PC-9 (cell line): ENCODE measurements at places on chromosomes 6 and 20. TPM values are rescaled to one million over a fixed set of nuclear protein-coding genes. Genes with fewer than 3 reads are reported as not detected.

DNA sequence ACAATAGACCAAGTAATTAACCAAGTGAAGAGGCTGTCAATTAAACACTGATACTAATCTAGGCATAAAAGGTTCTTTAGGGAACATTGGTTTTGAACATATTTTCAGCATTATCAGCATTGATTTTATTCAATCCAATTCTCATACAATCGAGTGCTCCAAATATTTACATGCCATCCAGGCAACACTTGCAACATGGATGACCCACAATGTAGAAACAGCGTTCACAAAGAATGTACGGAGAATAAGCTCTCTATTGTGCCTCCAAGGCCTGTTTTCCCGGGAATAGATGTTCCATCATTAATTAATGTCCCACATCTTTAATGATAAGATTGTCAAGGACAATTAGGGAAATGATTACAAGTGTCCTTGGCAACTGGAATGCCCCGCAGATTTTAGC lies 117.4 kb downstream of the RFX6 start:
- DNase-seq = no peak
- no peak overlapping the region for H3K27ac ChIP-seq
- H3K36me3 ChIP-seq = no peaks in the 10 kb centered on the region
- no peak overlapping the region for H3K4me3 ChIP-seq
- H3K27me3 ChIP-seq = no peaks in the 10 kb centered on the region

Gene PNPLA1
- total RNA-seq = 0.17 TPM in 1 of 2 replicates, not detected in the other

- no peak overlapping the region for H3K4me3 ChIP-seq
- 0 out of 2 replicates have a peak, but pooled peaks cover 4% of the 10 kb centered on the region for H3K4me1 ChIP-seq
- H3K27me3 ChIP-seq = no peaks in the 10 kb centered on the region
- DNase-seq = no peak
- H3K27ac ChIP-seq = no peak overlapping the region
These were observed 26.8 kb downstream of the MCM8 start for GRCh38 chr20:5977223-5977622.

Gene CRISP2
- not detected in 2 replicates for total RNA-seq

DNA sequence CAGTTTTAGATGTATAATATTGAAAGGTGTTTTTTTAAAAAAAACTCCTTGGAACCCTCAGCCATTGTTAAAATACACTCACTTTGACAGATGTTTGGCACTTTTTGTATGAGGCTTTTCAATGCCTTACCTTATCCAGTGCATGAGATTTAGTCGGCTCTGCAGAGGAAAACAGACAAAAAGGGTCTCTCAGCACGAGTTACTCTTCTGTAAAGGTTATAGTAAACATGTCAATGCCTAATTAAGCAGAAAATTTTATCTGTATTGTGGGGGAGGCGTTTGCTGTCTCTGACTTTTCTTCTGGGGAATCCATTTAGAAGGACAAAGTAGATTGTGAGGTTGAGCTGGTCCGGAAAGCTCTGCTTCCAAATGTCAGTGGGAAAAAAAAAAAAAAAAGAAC lies 278.3 kb downstream of the TSHZ2 start:
- peaks cover 87% of the 10 kb centered on the region for H3K27me3 ChIP-seq
- H3K36me3 ChIP-seq = no peaks in the 10 kb centered on the region
- H3K4me1 ChIP-seq = no peaks in the 10 kb centered on the region
- no peak for DNase-seq

DNA sequence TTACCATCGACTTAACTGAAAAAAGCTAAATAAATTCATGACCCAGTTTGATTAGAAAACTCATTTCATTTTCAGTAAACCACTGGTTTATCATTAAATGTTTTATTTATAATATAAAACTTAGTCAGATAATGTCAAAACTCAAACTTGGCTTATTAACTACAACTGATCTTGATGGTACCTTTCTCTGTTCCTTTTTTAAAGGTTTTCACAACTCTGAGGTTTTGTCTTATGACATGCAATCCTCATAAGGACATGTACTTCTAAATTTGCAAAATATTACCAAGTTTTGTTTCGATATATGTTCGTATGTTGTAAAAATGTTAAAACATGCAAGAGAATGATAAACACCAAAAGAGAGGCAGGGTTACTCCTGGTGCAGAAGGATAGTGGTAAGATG lies 82.5 kb upstream of the PDE10A start:
- peaks cover 54% of the 10 kb centered on the region for H3K27me3 ChIP-seq
- H3K4me1 ChIP-seq = no peaks in the 10 kb centered on the region
- no peak for DNase-seq

Gene EYA4
- 9.8 and 10.6 TPM in 2 replicates for total RNA-seq

- no peak overlapping the region for H3K4me3 ChIP-seq
- no peaks in the 10 kb centered on the region for H3K4me1 ChIP-seq
- no peak overlapping the region for H3K27ac ChIP-seq
These were observed 815.5 kb downstream of the BCKDHB start for GRCh38 chr6:80921861-80922460.

- no peak for DNase-seq
- no peak overlapping the region for H3K4me3 ChIP-seq
- no peaks in the 10 kb centered on the region for H3K27me3 ChIP-seq
- no peaks in the 10 kb centered on the region; the same call in 1 of the 2 replicates for H3K4me1 ChIP-seq
- no peak overlapping the region for H3K27ac ChIP-seq
These were observed 61.8 kb upstream of the GNRH2 start for GRCh38 chr20:2981646-2982045.

DNA sequence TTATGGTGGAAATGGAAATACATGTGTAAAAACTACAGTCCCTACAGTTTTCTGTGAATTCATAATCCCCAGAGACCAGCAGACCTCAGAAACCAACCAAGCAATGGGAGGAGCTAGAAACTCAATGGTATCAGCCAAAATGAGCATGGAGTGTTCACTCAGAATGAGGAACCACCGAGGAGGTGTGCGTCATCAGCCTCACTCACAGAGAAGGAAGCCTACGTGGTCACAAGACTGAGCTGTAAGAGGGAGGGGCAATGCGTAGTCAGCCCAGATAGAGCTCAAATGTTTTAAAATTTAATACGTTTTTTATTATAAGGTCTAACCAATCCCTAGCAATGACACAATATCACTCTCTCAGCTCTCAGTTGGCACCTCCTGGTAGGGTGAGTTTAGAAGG lies 17.4 kb downstream of the MYLK4 start:
- no peaks in the 10 kb centered on the region for H3K36me3 ChIP-seq
- no peak overlapping the region for H3K4me3 ChIP-seq
- H3K27ac ChIP-seq = no peak overlapping the region
- no peaks in the 10 kb centered on the region for H3K27me3 ChIP-seq

DNA sequence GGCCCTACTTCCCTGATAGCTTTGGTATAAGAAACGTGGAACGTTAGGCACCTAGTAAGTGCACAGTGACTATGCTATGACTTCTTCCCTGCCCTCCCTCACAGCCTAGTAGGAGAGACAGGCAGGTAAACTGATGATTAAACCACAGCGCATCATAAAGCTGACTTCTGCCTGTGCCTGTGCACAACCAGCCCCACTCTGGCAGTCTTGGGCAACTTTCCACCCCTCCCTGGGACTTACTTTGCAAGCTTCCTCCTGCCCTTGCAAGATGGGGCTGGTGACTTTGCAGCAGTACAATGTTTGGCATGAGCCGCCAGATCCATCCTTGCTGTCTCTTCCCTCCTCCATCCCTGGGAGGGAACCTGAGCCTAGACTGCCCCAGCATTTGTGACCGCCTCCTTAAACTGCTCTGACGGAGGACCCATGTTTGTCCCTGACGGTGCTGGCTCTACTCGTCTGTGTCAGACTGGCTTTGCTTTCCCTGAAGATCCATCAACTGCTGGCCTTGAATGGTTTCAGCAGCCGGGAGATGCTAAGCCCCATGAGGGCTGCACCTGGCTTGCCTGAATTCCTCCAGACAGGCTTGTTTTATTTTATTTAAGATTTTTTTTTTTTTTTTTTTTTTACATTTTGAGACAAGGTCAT lies 36.1 kb downstream of the EFCAB8 start:
- H3K4me1 ChIP-seq = no peaks in the 10 kb centered on the region
- DNase-seq = no peak
- H3K27me3 ChIP-seq = peaks cover 32% of the 10 kb centered on the region
- no peak overlapping the region for H3K27ac ChIP-seq

Gene GTSF1L
- not detected in 2 replicates for total RNA-seq

- no peaks in the 10 kb centered on the region for H3K27me3 ChIP-seq
- no peaks in the 10 kb centered on the region for H3K36me3 ChIP-seq
- peaks cover 35% of the 10 kb centered on the region for H3K4me1 ChIP-seq
- DNase-seq = no peak
- H3K27ac ChIP-seq = no peak overlapping the region
These were observed 105.9 kb downstream of the LY86 start for GRCh38 chr6:6694368-6694780.

Gene ACTL10
- total RNA-seq = 0.85 and 1.0 TPM in 2 replicates

GRCh38 chr6:6379573-6379972 lies 59.1 kb upstream of the F13A1 start:
- H3K4me1 ChIP-seq = no peaks in the 10 kb centered on the region
- H3K27ac ChIP-seq = no peak overlapping the region
- no peak for DNase-seq
- peaks cover 13% of the 10 kb centered on the region; the same call in 1 of the 2 replicates for H3K27me3 ChIP-seq
- H3K4me3 ChIP-seq = no peak overlapping the region
- no peaks in the 10 kb centered on the region for H3K36me3 ChIP-seq

GRCh38 chr6:36817176-36817817 lies 21.9 kb downstream of the CPNE5 start:
- H3K4me1 ChIP-seq = 0 out of 2 replicates have a peak, but pooled peaks cover 7% of the 10 kb centered on the region
- no peaks in the 10 kb centered on the region for H3K36me3 ChIP-seq
- no peak for DNase-seq

DNA sequence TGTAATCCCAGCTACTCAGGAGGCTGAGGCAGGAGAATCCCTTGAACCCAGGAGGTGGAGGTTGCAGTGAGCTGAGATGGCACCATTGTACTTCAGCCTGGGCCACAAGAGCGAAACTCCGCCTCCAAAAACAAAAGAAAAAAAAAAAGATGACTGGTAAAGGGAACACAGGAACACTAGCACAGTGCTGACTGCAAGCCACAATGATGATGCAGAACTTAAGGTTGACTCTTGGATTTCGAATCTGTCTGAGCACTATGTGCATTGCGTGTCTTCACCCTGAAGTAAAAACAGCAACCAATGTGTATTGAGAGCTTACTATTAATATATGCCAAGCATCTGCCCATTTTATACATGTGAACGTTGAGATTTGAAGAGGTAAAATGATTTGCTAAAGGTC lies 27.6 kb upstream of the LIN28B start:
- H3K4me3 ChIP-seq = no peak overlapping the region
- no peaks in the 10 kb centered on the region for H3K36me3 ChIP-seq
- H3K27ac ChIP-seq = no peak overlapping the region
- H3K27me3 ChIP-seq = no peaks in the 10 kb centered on the region
- no peaks in the 10 kb centered on the region for H3K4me1 ChIP-seq

- H3K36me3 ChIP-seq = peaks cover 31% of the 10 kb centered on the region
- H3K4me3 ChIP-seq = no peak overlapping the region
- no peak for DNase-seq
- no peaks in the 10 kb centered on the region for H3K27me3 ChIP-seq
- no peaks in the 10 kb centered on the region for H3K4me1 ChIP-seq
- H3K27ac ChIP-seq = no peak overlapping the region
These were observed 80.8 kb downstream of the SCAF8 start for GRCh38 chr6:154814063-154814462.

GRCh38 chr20:59568509-59569024 lies 35.8 kb upstream of the PHACTR3 start:
- H3K4me1 ChIP-seq = no peaks in the 10 kb centered on the region
- H3K27me3 ChIP-seq = peaks cover 71% of the 10 kb centered on the region
- H3K4me3 ChIP-seq = no peak overlapping the region
- no peak overlapping the region for H3K27ac ChIP-seq
- no peak for DNase-seq

DNA sequence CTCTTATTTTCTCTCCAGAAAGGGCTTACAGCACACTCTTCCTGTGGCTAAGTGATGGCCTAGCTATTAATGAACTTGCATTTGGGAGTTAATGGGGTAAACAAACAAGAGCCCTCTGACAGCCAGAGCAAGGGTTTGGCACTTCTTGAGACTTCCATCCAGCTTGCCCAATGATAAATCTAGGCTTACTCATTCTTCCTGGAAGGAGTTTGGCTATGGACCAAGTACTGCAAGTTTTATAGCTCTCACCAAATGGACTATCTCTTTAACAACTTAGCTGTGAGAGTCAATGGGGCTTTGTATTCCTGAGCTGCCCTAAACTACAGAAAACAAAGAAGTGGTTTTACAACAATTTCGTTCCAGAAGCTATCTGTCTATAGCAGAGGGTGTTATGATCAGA lies 16.7 kb upstream of the PI3 start:
- no peaks in the 10 kb centered on the region for H3K36me3 ChIP-seq
- H3K4me1 ChIP-seq = peaks cover 22% of the 10 kb centered on the region
- no peak overlapping the region for H3K4me3 ChIP-seq
- H3K27ac ChIP-seq = no peak overlapping the region

Gene ARMH2
- not detected in 2 replicates for total RNA-seq

Gene SLC16A10
- 1.7 and 2.5 TPM in 2 replicates for total RNA-seq

- DNase-seq = no peak
- no peaks in the 10 kb centered on the region for H3K4me1 ChIP-seq
- no peak overlapping the region for H3K27ac ChIP-seq
These were observed 442.3 kb downstream of the HAO1 start for GRCh38 chr20:7497985-7498384.

GRCh38 chr20:18466574-18466893 lies 296 bp downstream of the DZANK1 start:
- peaks cover 16% of the 10 kb centered on the region for H3K4me1 ChIP-seq
- H3K27me3 ChIP-seq = no peaks in the 10 kb centered on the region
- 0 out of 2 replicates have a peak, but pooled peaks cover 12% of the 10 kb centered on the region for H3K36me3 ChIP-seq
- H3K27ac ChIP-seq = no peak overlapping the region

Gene DSP
- total RNA-seq = 109 and 117 TPM in 2 replicates

GRCh38 chr6:45378334-45378926 lies 696 bp upstream of the SUPT3H start:
- peak overlapping the region; percentile 93 for H3K4me3 ChIP-seq
- no peaks in the 10 kb centered on the region for H3K36me3 ChIP-seq
- no peaks in the 10 kb centered on the region for H3K27me3 ChIP-seq
- peaks cover 10% of the 10 kb centered on the region for H3K4me1 ChIP-seq
- DNase-seq = no peak
- peak overlapping the region; percentile 94 for H3K27ac ChIP-seq

- no peak overlapping the region for H3K4me3 ChIP-seq
- H3K27ac ChIP-seq = no peak overlapping the region
- DNase-seq = no peak
- no peaks in the 10 kb centered on the region for H3K4me1 ChIP-seq
- H3K36me3 ChIP-seq = no peaks in the 10 kb centered on the region
These were observed 45.7 kb downstream of the SUN5 start for GRCh38 chr20:32958574-32958973.

GRCh38 chr20:34475979-34476736 lies 40.1 kb upstream of the DYNLRB1 start:
- no peak overlapping the region for H3K4me3 ChIP-seq
- H3K27me3 ChIP-seq = no peaks in the 10 kb centered on the region
- H3K27ac ChIP-seq = no peak overlapping the region
- DNase-seq = no peak
- H3K36me3 ChIP-seq = peaks cover 55% of the 10 kb centered on the region
- H3K4me1 ChIP-seq = peaks cover 8% of the 10 kb centered on the region; the same call in 1 of the 2 replicates

Gene MAP7
- 27.5 and 33.7 TPM in 2 replicates for total RNA-seq

DNA sequence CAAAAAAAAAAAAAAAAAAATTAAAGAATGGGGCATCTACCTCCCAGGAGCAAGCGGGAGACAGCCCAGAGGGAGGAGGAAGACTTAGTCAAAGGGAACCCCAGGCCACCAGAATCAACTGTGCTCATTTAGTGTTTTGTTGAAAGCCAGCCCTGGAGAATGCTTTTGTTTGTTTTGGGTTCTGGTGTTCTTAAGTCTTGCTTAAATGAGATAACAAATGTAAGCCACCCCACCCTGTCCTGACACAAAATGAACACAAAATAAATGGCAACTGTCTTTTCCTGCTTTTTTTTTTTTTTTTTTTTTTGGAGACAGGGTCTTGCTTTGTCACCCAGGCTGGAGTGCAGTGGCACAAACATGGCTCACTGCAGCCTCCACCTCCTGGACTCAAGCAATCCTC lies 165.0 kb upstream of the JARID2 start:
- H3K27me3 ChIP-seq = no peaks in the 10 kb centered on the region
- H3K27ac ChIP-seq = no peak overlapping the region
- H3K4me1 ChIP-seq = no peaks in the 10 kb centered on the region
- no peak for DNase-seq
- no peaks in the 10 kb centered on the region for H3K36me3 ChIP-seq
